ENCODE measurements at places on chromosomes 3 and 15. TPM values are rescaled to one million over a fixed set of nuclear protein-coding genes. Genes with fewer than 3 reads are reported as not detected.

DNA sequence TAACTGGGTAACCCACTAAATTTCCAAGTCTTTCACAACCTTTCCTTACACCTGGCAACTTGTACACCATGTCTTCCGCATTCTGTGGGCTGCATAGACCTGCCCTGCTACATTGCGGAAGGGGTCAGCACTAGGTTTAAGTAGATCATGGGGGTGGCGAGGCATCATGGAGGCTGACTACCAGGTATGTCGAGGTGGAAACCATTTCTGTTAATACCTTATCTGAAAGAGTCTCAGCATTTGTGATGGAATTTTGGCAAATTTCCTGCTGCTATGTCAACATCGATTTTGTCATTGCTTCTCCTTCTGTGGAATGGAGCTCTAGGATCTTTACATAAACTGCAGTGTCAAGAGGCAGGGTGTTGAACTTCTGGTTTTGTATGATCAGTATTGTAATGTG lies 187.2 kb downstream of the GHSR start:
- no peak for DNase-seq

Gene C15orf39
- total RNA-seq = 26.4 TPM

- no peak for DNase-seq
Observed at GRCh38 chr15:41773729-41774061, 589 bp upstream of the MAPKBP1 start.

DNA sequence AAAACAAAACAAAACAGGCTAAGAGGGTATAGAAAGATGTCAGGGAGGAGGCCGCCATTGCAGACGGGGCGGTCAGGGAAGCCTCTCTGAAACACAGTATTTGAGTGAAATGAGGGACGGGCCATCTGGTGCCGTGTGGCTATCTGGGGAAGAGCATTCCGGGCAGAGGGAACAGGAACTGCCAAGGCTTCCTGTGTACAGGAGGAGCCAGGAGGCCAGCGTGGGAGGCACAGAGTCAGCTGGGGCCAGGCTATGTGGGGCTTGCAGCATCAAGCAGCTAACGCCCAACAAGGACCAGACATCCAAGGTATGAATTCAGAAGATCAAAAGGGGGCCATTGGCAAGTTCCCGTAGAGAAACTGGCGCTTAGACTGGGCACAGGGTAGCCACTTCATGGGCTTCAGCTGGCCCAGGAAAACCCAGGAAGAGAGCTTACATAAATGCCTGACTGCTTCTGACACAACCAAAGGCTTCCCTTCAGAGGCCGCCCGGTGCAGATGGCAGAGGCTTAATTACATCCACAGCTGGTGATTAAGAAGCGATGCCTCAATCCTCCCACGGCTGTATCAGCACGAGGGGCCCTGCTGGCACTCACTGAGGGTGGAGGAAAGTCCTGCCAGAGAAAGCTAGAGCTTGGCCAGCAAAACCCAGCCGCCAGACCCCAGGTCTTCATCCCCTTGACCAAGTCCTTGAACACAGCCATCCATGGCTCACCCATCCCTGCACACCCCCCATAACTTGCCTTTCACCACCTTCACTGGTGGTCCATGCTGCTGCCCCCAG lies 144.9 kb downstream of the MEGF11 start:
- no peak for DNase-seq

Gene CA12
- total RNA-seq = 36.7 TPM

Gene TARS3
- total RNA-seq = 10.9 TPM

- no peak for DNase-seq
Observed at GRCh38 chr3:189813647-189814240, 182.6 kb downstream of the TP63 start.

Gene TERB2
- not detected for total RNA-seq
